ENCODE measurements at places on chromosomes 5 and 9. TPM values are rescaled to one million over a fixed set of nuclear protein-coding genes. Genes with fewer than 3 reads are reported as not detected.

- DNase-seq, result no peak
Measured at GRCh38 chr9:27602142-27602861, 29.0 kb upstream of the C9orf72 start.

- no peak for DNase-seq
Measured at GRCh38 chr9:73294336-73294735, 142.7 kb downstream of the ANXA1 start.

DNA sequence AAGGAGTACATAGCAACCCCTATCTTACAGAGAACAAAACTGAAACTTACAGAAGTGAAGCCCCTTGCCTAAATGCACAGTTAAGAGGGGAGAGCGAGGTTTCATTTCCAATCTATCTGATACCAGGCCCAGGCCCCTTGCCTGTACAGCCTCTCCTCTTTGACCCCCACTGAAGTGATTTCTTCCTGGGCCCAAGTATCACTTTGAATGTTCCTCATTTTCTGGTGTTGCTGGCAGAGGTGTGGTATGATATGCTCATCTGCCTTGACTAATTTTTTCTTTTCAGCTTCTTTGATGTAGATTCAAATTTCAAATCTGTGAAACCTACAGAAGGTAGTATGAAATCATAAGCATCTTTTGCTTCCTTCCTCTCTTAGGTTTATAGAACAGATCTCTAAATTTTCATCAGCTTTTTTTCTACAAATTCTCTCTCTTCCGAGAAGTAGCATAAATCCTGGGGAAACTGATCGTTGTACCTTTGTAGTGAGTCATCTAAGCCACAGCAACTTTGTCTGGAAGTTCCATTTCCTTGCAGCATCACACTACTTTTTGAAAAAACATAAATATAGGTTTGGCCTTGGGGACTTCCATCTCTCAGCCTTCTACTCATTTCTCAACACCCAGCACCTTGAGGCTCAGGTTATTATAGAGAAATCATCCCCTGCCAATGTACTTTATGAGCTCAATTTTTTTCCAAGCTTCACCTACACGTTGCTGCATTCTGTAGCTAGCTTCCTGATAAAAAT is 402.4 kb upstream of the PTGER4 start:
- no peak for DNase-seq

- no peak for DNase-seq
Measured at GRCh38 chr9:90579181-90579580, 63.4 kb downstream of the DIRAS2 start.

DNA sequence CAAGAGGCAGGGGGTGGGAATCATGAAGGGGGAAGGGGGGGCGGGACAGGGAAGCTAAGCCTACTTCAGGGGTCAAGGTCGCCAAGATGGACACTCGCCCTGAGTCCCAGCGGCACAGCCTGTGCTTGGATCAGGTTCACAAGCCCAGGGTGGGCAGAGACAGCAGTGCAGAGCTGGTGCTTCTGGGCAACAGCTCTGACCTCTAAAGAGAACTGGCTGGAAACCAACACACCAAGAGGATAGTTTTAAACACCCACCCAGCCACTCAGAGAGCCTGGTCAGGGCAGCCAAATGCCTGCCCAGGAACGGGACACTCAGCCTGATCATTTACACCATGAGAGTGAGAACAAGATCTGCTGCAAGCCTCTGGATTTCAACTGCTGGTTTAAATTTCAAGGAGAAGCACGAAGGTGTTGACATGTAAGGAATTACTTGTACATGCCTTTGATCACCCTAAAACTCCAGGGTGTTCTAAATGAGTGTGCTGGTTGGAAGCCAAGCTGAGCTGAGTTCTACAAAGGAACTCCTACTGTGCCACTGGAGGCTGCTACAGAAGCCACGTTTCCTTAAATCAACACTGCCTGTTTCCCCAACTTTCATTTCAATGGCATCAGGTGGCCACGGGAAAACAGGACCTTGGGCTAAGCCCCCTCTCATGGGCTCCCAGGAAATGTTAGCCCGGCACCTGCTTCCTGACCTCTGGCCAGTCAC is 91.5 kb downstream of the TTLL11 start:
- no peak for DNase-seq

DNA sequence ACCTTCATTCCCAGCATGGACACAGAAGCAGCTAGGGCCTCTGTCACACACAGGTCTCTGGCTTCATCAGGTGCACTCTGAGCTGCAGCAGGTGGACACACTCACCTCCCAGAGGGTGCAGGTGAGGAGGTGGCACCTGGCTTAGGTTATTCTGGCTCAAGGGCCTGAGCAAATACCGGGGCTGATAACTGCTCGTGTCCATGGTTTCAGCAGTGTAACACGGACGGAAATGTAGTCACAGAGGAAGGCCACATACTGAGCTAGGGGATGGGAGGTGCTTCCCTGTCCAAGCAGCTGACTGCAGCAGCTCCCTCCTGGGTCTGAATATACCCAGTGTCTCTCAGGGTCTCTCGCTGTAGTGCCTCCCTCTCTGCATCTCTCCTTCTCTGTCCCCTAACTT is 5.7 kb downstream of the PHF2 start:
- DNase-seq, result no peak

Gene KIAA0825
- 0.99 TPM for total RNA-seq

Gene ATOX1
- total RNA-seq, result 68.7 TPM

Gene ENHO
- 0.07 TPM for total RNA-seq

Data from pulmonary artery endothelial cell (primary cell).